ENCODE measurements at places on chromosomes 5 and 9.

GRCh38 chr5:172870291-172870714 lies 36.3 kb downstream of the ERGIC1 start:
- DNase-seq, result no peak

GRCh38 chr5:179319741-179320281 lies 25.4 kb downstream of the ADAMTS2 start:
- no peak for DNase-seq

- DNase-seq, result no peak
These were observed 29.5 kb upstream of the SMU1 start for GRCh38 chr9:33105959-33106358.

DNA sequence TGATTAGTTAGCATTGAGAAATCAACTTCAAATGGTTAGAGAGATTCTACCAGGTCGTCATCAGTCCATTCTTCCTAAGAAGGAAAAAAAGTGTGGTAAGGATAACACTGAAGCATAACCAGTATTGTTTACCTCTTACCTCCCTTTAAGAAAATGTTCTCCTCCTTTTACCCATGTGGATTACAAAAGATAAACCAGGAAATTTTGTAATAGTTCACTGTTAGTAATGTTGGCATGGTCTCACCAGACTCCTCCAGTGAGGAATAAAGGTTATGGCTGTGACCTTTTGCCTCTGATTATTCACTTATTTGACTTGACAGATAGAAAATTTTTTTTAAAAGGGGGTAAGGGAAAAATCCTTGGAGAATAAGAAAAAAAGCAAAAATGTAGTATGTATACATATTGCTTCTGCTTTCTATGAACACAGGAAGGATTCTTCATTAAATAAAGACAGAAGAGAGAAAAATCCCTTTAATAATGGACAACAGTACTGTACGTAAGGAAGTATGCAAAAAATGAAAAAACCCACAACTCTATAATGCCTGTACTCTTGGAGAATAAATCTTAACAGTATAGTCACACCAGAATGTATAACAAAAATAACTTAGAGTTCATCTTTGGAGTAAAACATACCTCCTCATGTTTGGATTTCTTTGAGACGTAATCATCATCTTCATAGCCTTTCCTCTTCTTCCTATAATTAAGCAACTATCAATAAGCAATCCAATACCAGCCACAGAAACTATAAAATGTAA lies 18.1 kb downstream of the CCNH start:
- DNase-seq, result no peak

- no peak for DNase-seq
These were observed 86.0 kb downstream of the BRINP1 start for GRCh38 chr9:119283078-119283794.

All from HCT116 (cell line).